Activated CD4-positive, CD25-positive, alpha-beta regulatory T cell (primary cell): ENCODE measurements at places on chromosomes 1 and 21.

- no peak for DNase-seq
Observed at GRCh38 chr21:43292866-43293142, 124.0 kb downstream of the CRYAA start.

DNA sequence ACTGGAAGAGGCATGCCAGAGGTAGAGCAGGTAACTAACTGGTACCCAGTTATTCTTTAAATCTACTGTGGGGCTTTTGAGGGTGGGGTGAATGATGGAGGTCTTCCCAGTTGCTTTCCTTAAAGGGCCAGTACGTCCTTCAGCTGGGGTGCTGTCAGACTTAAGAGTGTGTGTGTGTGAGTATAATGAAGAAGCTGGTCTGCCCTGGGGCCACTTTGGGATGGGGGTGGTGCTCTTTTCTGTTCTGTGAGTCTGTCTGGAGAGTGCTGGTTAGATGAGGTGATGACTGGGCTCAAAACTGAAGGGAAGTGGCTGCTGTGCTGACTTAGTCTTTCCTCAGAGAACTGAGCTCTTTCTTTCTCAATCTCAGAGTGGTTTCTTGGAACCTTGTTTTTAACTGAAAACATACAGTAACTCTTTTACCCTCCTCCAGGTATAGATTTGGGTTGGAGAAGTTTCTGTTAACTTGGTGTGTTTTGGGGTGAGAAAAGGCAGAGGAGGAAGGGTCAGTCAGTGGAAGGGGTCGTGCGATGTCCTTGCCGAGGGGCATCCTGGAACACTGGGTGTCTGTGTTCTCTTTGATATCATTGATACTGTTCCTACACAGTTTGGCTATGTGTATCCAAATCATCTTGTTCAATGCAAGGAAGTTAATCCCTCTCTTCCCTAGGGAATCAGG, 746 bp downstream of the MACF1 start:
- peak; percentile 18 for DNase-seq

- DNase-seq: no peak
Observed at GRCh38 chr1:1120866-1121591, 5.1 kb upstream of the C1orf159 start.

GRCh38 chr1:227745568-227746265, 10.5 kb downstream of the SNAP47 start:
- no peak for DNase-seq

GRCh38 chr1:11339346-11340232, 66.6 kb downstream of the UBIAD1 start:
- no peak for DNase-seq

DNA sequence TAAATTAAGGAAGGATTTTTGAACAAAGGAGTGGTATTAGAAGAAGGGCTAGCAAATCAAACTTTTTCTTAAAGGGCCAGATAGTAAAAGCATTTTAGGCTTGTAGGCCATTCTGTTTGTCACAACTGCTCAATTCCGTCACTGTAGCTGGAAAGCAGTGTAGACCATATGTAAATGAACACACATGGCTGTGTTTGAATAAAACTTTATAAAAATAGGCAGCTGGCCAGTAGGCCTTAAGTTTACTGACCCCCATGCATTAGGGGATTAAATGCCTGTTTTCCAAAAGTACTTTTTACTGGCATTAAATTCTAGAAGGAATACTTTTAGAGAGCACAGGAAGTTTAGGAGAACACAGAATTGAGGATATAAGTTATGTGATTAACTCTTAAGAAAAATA, 8.9 kb downstream of the IVNS1ABP start:
- no peak for DNase-seq

GRCh38 chr1:93814059-93814794, 64.8 kb downstream of the DNTTIP2 start:
- peak; percentile 1 for DNase-seq

DNA sequence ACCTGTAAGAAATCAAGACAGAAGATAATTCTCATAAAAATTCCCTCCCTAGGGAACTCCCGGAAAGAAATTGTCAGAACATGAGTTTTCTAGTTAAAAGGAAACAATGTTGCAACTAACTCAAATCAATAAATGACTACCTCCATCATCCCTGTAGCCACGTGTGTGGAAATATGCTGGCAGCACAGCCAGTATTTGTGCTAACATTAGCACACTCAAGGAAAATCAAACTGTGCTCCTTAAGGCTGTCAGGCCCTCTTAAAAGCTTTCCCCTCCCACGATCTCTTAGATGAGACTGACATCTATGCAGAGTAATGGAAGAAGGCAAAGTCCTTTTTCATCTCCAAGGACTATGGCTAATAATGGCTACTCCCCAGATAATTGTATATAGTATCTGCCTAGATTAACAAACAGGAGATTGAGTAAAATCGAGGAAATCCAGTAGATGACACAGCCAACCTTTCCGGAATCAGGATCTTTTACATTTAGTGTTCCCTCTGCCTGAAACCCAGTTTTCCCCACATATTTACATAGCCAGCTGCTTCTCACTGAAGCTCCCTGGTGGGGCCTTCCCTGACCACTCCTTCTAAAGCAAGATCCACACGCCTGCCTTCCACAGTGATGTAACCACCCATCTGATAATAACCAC, 50.9 kb upstream of the NR5A2 start:
- no peak for DNase-seq

GRCh38 chr21:33042812-33043211, 17.1 kb downstream of the OLIG2 start:
- no peak for DNase-seq
